ENCODE measurements at places on chromosomes 7 and 10. TPM values are rescaled to one million over a fixed set of nuclear protein-coding genes. Genes with fewer than 3 reads are reported as not detected.

The ZPBP gene
- not detected for total RNA-seq

The FLNC gene
- total RNA-seq: 226 TPM

The FAM25G gene
- total RNA-seq: not detected

The KIAA1549 gene
- total RNA-seq: 3.6 TPM

The NKX2-3 gene
- 0.89 TPM for total RNA-seq

The RBM28 gene
- 19.0 TPM for total RNA-seq

The TMEM225B gene
- 0.89 TPM for total RNA-seq

The EGFR gene
- total RNA-seq: 60.3 TPM

The CPA5 gene
- not detected for total RNA-seq

The UPK3BL2 gene
- 0.89 TPM for total RNA-seq

All from smooth muscle cell of the umbilical artery (primary cell).